Smooth muscle cell of the coronary artery (primary cell): ENCODE measurements at places on chromosomes 6 and 20. TPM values are rescaled to one million over a fixed set of nuclear protein-coding genes. Genes with fewer than 3 reads are reported as not detected.

Gene KIF13A
- 42.8 and 56.2 TPM in 2 replicates for total RNA-seq

Gene HTR1E
- not detected in 2 replicates for total RNA-seq

Gene MEP1A
- not detected in 2 replicates for total RNA-seq

Gene OPN5
- not detected in 2 replicates for total RNA-seq

Gene ADGB
- total RNA-seq: not detected in 2 replicates

Gene PTPRT
- not detected in 2 replicates for total RNA-seq

Gene MDC1
- total RNA-seq: 1.8 and 5.0 TPM in 2 replicates

Gene GHRH
- total RNA-seq: not detected in 2 replicates

Gene MATN4
- 0.23 TPM in 1 of 2 replicates, not detected in the other for total RNA-seq

Gene PRRT1
- total RNA-seq: 0.08 and 0.12 TPM in 2 replicates

Gene PPP1R3G
- 1.3 and 2.1 TPM in 2 replicates for total RNA-seq

Gene ADISSP
- total RNA-seq: 20.2 and 22.3 TPM in 2 replicates

Gene TP53TG5
- 0.12 TPM in 1 of 2 replicates, not detected in the other for total RNA-seq

Gene KIAA0408
- total RNA-seq: 0.15 and 0.23 TPM in 2 replicates

Gene PRRC2A
- total RNA-seq: 13.9 and 24.8 TPM in 2 replicates

Gene KCNQ2
- total RNA-seq: not detected in 2 replicates

Gene SLC17A1
- total RNA-seq: not detected in 2 replicates

Gene FOXA2
- total RNA-seq: not detected in 2 replicates

Gene RGS17
- 2.7 and 12.7 TPM in 2 replicates for total RNA-seq

Gene GLP1R
- total RNA-seq: not detected in 2 replicates

Gene BACH2
- 0.35 and 0.60 TPM in 2 replicates for total RNA-seq

Gene SIRPD
- total RNA-seq: not detected in 2 replicates

Gene OR2H2
- not detected in 2 replicates for total RNA-seq

Gene PRIM2
- total RNA-seq: 10.3 and 15.6 TPM in 2 replicates

Gene PI16
- under 0.01 and 18.0 TPM in 2 replicates for total RNA-seq

Gene ZSCAN12
- 3.2 and 3.8 TPM in 2 replicates for total RNA-seq

Gene AURKA
- total RNA-seq: 1.9 and 11.0 TPM in 2 replicates

Gene KCNK5
- not detected in 2 replicates for total RNA-seq

Gene PTGIS
- 157 and 209 TPM in 2 replicates for total RNA-seq

Gene FRMD1
- total RNA-seq: not detected in 2 replicates

Gene RSPO4
- total RNA-seq: not detected in 2 replicates

Gene CST7
- total RNA-seq: not detected in 2 replicates

Gene CD24
- 8.0 TPM in 1 of 2 replicates, not detected in the other for total RNA-seq

Gene IRAK1BP1
- total RNA-seq: 1.6 and 2.2 TPM in 2 replicates

Gene DNMT3B
- 2.0 and 2.3 TPM in 2 replicates for total RNA-seq

Gene ZBTB12
- total RNA-seq: 6.2 and 12.4 TPM in 2 replicates

Gene KIF25
- total RNA-seq: not detected in 2 replicates

Gene SUMO4
- total RNA-seq: 0.70 and 1.1 TPM in 2 replicates

Gene GUCA1A
- 0.45 TPM in 1 of 2 replicates, not detected in the other for total RNA-seq

Gene PPIL4
- 13.9 and 24.8 TPM in 2 replicates for total RNA-seq

Gene CLIC1
- total RNA-seq: 395 and 679 TPM in 2 replicates

Gene BPIFB3
- not detected in 2 replicates for total RNA-seq
